Fibroblast of skin of back (primary cell): ENCODE measurements at places on chromosomes 6 and 20.

- no peak for DNase-seq
Measured at GRCh38 chr6:39816747-39817146, 24.6 kb downstream of the DAAM2 start.

DNA sequence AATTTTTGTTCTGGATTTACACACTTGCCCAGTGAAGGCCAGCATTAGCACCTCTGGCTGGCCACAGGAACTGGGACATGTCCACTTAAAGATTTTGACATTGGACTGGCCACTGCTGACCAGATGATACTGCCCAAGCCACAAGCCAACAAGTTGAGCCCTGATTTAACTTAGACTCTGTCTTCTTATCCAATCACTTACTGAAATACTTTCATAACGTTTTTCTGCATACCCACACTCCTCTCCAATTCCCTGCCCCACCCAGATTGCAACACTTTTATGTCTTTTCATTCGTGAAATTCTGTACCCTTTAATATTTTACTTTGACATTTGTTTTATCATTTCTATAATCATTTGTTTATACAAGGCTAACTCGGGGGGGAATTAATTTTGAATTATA lies 170.3 kb upstream of the TAB2 start:
- DNase-seq = no peak

DNA sequence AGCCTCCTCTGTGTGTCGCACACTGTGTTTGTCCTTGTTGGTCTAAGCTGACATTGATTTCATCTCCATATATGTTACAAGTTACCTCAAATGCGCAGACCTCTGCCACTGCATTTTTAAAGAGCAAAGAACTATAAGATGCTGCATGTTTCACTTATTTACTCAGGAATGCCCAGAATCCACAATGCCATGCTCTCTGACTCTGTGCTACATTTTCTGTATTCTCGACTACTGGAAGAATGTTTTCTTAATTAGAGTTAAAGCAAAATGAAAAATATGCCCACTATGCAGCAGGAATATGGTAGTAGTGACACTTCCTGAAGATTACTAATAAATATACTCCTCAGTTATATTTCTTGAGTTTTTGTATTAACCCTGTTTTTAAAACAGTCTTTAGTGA lies 296.4 kb downstream of the HACE1 start:
- peak; percentile 61 for DNase-seq

DNA sequence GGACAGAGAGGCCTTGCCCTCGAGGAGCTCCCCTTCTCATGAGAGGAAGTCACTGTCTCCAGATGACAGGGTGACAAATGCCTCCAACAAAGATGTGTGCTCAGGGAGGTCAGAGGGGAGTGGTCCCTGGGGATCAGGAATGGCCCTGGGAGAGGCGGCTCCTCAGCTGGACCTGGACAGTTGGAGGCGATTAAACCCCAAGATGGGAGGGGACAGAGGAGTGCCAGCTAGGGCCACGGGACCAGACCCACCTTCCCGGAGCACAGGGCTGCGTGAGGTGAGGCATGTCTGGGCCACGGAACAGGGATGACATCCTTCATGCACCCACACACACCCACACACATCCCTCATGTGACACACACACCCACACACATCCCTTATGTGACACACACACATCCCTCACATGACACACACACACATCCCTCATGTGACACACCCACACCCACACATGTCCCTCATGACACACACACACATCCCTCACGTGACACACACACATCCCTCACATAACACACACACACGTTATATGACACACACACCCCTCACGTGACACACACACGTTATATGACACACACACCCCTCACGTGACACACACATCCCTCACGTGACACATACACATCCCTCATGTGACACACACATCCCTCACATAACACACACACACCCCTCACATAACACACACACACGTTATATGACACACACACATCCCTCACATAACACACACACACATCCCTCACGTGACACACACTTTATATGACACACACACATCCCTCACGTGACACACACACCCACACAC lies 57.4 kb upstream of the SLCO4A1 start:
- no peak for DNase-seq

- DNase-seq = no peak
Measured at GRCh38 chr20:14677455-14677854, 340.0 kb upstream of the FLRT3 start.

DNA sequence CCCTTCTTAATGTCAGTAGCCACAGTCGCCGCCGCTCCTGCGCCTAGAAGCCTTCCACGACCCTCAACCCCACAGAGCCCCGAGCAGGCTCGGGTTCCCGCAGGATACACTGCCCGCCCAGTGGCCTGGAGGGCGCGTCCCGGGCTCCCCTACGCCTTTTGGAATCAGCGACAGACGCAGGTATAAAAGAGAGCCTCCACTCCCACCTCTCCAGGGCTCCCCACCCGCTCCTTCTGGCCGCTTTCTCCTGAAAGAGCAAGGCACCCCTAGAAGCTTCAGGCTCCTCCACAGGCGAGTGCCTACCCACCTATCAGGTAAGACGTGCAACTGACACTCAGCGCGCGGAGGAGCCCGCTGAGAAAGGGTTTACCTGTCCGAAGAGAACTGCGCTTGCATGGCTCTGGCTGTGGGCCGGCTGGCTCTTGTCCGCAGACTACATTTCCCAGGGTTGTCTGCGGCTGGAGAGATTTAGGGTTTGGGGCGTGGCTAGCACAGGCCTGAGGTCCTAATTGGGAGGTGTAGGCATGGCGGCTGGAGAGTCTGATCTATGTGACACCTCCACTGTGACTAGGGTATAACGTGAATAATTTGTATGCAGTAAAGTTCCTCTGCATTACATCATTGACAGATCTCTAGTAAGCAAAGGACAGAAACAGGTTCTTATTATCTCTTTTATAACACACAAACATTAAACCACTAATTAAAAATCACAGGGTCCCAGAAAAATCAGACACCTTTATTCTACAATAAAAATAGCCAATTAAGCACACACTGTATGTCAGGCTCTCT lies 13.5 kb upstream of the ZNF391 start:
- DNase-seq = peak; percentile 43

DNA sequence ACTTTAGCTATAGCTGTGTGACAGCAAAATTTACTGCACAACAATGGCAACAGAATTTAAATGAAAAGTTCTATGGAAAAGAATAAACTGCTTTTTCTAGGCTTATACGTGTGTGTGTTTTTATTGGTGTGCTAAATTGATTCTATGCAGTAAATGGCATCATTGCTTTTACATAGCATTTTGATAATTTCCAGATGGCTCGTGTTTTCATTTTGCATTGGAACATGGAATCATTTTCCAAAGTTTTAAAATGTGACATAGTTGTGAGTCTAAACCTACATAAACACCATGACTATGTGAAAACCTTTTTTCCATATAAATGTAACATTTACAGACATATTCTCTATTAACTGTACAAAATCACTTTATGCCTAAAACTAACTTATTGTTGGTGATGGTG lies 127.8 kb downstream of the SIM1 start:
- DNase-seq = no peak

DNA sequence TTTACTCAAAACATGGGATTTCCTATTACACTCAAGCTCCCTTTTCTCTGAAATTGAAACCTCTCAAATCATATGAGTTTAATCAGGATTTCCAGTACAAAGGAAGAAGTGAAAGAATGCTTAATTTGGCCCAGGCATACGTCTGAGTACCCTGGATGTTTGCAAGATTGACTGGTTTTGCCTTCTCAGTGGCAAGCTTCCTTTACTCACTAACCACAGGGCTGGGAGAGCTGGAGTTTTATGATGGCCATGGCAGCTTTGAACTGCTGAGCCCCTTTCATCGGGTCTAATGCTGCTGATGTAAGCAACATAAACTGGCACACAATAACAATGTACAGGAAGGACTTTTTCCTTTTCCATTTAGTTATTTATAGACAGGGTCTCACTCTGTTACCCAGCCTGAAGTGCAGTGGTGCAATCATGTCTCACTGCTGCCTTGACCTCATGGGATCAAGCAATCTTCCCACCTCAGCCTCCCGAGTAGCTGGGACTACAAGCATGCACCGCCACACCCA lies 194.8 kb downstream of the SLC35F1 start:
- DNase-seq = no peak
